ENCODE measurements at places on chromosomes 3 and 15. TPM values are rescaled to one million over a fixed set of nuclear protein-coding genes. Genes with fewer than 3 reads are reported as not detected.

FANCD2 gene
- total RNA-seq: 68.1 TPM

KBTBD13 gene
- not detected for total RNA-seq

MYLK gene
- total RNA-seq: 0.06 TPM

RAB6B gene
- total RNA-seq: not detected

LTK gene
- total RNA-seq: 1.1 TPM

CD47 gene
- total RNA-seq: 145 TPM

DLL4 gene
- total RNA-seq: not detected

LIPH gene
- total RNA-seq: not detected

ARL6IP5 gene
- 154 TPM for total RNA-seq

STXBP5L gene
- not detected for total RNA-seq

SCAMP5 gene
- 3.0 TPM for total RNA-seq

KIAA1143 gene
- total RNA-seq: 56.6 TPM

MAGEF1 gene
- 5.0 TPM for total RNA-seq

PFN2 gene
- total RNA-seq: 0.50 TPM

SKOR1 gene
- total RNA-seq: 0.30 TPM

ASB14 gene
- total RNA-seq: not detected

PAQR9 gene
- not detected for total RNA-seq

GOLGA8S gene
- 0.20 TPM for total RNA-seq

SLC9C1 gene
- total RNA-seq: not detected

CTDSPL gene
- 4.6 TPM for total RNA-seq

STARD9 gene
- total RNA-seq: 11.6 TPM

NPAP1 gene
- not detected for total RNA-seq

HTR3C gene
- not detected for total RNA-seq

TM2D3 gene
- 43.5 TPM for total RNA-seq

ZKSCAN7 gene
- total RNA-seq: 0.56 TPM

EPHA6 gene
- total RNA-seq: not detected

GABRG3 gene
- total RNA-seq: not detected

ARNT2 gene
- total RNA-seq: not detected

GOLGA6L7 gene
- not detected for total RNA-seq

SLC6A1 gene
- not detected for total RNA-seq

HTR3E gene
- total RNA-seq: not detected

DGKG gene
- not detected for total RNA-seq

SLC12A8 gene
- total RNA-seq: 0.37 TPM

PLA2G4F gene
- not detected for total RNA-seq

GPR149 gene
- total RNA-seq: not detected

COL7A1 gene
- 1.3 TPM for total RNA-seq

GOLGA6B gene
- not detected for total RNA-seq

PLS1 gene
- total RNA-seq: 2.1 TPM

AP3B2 gene
- not detected for total RNA-seq

GASK1A gene
- total RNA-seq: not detected

PPP2R3A gene
- 0.04 TPM for total RNA-seq

ROBO2 gene
- total RNA-seq: not detected

CYP8B1 gene
- not detected for total RNA-seq

SH3GL3 gene
- not detected for total RNA-seq

GPR171 gene
- total RNA-seq: 181 TPM

MUSTN1 gene
- total RNA-seq: not detected

ITIH4 gene
- 25.5 TPM for total RNA-seq
